ENCODE measurements at places on chromosomes 12 and 14.

DNA sequence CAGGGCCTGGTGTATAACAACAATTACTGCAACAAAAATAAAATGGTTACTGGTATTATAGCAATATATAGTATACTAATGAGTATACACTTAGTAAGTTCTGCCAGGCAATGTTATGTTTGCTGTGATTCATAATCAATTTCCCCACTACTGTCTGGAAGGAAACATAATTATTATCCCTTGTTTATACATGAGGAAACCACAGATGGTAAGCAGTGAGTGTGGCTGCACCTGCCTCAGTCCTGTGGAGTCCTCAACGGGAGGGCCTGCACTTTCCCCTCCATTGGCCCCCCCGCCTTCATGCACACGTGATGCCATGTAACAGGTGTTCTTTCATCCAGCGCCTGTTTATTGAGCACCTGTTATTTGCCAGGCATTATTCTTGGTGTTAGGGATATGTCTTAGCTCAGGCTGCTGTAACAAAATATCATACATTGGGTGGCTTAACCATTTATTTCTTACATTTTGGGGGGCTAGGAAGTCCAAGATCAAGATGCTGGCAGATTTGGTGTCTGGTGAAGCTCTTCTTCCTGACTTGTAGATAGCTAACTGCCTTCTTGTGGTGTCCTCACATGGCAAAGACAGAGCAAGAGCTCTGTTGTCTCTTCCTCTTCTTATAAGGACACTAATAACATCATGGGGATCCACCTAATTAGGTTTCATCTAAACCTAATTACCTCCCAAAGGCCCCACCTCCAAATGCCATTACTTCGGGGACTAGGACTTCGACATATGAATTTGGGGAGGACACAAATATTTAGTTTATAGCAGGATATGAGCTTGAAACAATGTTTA, 59.5 kb upstream of the CHGA start:
- DNase-seq: no peak

GRCh38 chr12:88163371-88163770, 21.3 kb downstream of the TMTC3 start:
- DNase-seq: no peak

DNA sequence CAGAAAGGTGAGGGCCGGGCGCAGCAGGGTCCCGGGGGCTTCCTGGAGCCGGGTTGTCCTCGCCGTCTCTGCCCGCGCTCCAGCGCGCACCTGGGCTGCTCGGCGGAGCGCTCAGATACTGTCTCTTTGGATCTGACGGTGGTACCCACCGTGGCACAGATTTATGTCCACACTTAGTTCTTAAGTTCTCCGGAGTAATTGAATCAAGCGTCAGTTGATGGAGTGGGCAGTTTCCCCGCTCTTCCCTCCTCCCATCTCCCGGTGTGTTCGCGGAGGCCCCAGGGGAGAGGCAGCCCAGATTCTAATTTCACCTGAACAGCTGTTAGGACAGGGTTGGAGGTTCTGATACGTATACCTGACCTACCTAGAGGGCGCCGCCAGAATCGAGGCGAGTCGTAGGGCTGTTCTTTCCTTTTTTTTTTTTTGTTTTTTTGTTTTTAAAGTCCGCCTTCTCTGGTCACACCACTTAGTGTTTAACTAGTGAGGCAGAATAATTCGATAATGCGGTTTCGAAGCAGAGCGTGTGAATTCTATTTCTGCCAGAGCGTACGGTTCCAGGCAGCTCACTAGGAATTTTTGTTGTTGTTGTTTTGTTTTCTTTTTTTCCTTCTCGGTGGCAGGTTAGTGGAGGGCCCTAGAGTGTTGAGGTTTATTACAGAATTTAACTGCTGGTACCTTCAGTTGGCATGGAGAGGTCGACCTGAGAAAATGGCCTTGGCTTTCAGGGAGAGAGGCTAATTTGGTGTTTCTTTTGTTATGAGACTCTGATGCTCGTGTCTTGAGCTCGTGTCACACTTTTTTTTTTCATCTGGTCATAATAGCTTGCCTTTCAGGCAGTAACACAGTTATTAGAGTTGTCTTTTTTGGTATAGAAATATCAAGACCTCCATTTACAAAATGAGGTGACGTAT, 22.3 kb upstream of the GNS start:
- no peak for DNase-seq

DNA sequence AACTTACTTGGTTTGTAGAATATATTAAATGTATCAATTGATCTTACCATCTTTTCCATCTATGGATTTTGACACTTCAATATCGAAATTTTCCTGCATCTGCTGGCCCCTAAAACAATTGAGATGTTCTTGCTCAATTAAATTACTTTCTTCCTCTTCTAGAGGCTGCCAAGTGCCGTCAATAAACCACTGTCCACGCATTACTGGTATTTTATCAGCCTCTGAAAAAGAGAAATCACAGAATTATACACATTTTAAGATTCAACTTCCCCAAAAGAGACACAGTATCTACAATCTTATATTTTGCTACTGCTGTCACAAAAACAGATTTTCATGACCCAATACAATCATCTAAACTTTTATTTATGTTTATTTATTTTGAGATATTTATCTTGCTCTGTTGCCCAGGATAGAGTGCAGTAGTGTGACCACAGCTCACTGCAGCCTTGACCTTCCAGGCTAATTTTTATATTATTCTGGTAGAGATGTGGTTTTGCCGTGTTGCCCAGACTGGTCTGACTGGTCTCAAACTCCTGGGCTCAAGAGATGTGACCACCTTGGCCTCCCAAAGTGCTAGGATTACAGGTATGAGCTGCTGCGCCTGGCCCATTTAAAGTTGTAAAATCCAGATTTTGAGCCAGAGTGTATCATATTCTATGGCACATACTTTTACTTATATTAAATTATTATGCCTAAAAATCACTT, 49.3 kb downstream of the DDHD1 start:
- DNase-seq: no peak

DNA sequence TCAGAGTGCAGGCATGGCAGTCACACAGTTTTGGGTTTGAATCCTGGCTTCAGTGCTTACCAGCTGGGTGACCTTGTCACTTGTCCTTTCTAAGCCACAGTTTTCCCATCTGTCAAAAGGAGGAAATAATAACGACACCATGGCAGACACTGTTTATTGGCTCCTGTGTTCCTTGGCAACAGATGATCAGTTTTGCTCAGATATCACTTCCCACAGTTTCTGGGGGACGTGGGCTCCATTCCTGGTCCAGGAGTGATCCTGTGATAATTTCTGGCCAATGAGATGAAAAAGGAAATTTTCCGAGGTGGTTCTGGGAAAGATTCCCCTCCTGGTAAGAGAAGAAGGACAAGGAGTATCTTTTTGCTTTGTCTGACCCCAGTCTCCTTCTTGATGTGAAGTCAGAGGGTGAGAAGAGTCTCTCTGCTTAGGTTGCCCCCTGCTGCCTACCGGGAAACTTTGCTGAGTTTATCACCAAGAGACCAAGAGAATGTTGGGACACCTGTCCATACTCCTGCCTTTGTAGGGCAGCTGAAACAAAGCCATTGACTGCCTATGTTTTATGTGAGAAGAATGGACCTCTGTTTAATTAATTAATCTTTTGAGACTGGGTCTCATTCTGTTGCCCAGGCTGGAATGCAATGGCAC, 178.9 kb upstream of the NRXN3 start:
- no peak for DNase-seq

GRCh38 chr12:129530517-129530916, 373.3 kb downstream of the TMEM132D start:
- DNase-seq: no peak

DNA sequence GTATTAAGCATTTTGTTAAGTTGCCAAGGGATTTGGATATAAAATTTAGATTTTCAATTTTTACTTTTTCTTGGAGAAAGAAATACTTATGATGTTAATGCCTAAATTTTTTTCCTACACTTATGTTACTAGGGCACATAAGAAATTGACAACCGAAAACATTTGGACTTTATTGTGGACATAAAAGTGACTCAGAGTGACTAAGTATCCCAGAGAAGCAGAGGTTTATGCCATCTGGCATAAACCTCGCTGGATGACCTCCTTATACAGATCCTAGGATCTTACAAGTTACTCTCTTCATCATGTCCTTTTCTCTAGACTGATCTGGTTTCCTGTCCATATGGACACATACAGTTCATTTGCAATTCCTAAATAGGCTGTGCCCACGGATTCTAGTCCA, 89.8 kb downstream of the RERG start:
- DNase-seq: no peak

- DNase-seq: no peak
These were observed 158.9 kb downstream of the CCDC91 start for GRCh38 chr12:28349196-28349595.

GRCh38 chr14:100738269-100738691, 11.6 kb downstream of the DLK1 start:
- no peak for DNase-seq

DNA sequence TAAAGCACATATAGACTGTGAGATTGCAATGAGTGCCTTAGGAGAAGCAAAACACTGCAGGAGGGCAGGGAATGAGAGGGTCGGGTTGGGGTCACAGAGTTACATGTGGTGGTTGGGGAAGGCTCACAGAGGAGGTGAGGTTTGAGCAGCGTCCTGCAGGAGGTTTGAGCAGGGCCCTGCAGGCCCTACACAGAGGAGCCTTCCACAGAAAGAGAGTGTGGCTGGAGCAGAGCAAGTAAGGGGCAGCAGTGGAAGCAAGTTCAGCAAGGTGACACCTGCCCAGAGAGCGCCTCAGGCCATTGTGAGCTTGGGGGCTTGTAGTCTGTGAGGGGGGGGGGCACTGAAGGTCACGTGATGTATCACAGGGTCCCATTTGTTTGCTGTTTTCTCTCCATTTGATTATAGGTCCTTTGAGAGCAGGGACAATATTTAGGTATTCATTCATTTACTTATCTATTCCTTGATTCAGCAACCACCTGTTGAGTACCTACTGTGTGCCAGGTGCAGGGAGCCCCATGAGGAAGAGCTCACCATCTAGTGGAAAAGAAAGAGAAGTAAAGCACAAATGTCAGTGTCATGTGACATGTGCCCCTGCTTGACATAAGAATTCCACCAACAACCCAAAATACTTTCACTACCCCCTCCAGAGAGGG, 56.6 kb downstream of the GALNT16 start:
- no peak for DNase-seq

- no peak for DNase-seq
These were observed 155.4 kb downstream of the TMX1 start for GRCh38 chr14:51395361-51395849.

DNA sequence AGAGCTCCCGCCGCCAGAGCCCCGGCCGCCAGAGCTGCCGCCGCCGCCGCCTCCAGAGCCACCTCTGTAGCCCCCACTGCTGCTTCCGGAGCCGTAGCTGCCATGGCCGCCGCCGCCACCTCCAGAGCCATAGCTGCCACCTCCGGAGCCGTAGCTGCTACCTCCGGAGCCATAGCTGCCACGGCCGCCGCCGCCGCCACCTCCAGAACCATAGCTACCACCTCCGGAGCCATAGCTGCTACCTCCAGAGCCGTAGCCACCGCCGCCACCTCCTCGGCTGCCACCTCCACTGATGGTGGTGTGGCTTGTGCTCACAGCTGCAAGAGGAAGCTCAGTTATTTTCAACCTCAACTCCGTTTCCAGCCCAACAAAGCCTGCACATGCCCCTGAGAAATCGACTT, 4.9 kb downstream of the KRT1 start:
- no peak for DNase-seq

- no peak for DNase-seq
These were observed 55.9 kb upstream of the MED13L start for GRCh38 chr12:116333402-116333801.

GRCh38 chr12:96227365-96228106, 33.4 kb downstream of the ELK3 start:
- DNase-seq: no peak

DNA sequence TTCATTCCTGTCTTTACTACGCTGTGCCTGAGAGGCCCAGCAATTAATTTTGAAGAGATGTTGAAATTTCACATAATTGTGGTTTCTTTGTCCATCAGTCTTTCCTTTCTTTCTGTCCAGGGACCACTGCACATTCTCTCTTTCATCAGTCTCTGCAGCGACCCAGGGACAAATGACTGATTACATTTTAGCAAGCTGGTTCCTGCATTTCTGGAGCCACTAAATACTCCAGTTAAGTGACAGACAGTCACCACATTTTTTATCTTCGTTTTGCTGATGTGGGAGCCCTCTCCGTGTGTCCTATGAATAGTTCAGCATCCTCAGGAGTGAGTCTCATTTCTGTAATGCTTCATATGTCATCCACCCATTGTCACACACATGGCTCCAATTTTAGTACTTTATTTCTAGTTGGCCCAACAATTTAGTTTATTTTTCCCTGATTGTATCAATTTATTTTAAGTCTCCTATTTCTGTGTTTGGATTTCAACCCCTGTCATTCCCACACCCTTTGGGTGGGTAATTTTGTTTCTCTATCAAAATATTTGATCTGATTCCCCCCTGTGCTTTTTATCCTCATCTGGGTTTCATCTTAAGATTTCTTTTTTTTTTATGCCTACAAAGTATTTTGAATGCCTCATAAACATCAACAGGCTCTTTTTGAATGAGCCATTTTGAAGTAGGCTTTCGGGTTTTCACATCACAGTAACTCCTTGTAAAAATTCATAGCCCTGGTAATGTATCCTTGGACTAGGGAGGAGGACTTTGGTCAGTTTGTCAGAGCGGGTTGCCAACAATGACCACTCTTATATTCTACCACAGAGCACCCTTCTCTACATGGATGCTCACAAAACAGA, 1196.5 kb downstream of the GALC start:
- DNase-seq: no peak

- no peak for DNase-seq
These were observed 349.2 kb upstream of the LMO3 start for GRCh38 chr12:16955083-16955657.

GRCh38 chr14:76638841-76639240, 122.4 kb upstream of the VASH1 start:
- DNase-seq: no peak

- no peak for DNase-seq
These were observed 10.1 kb upstream of the KICS2 start for GRCh38 chr12:64232196-64232595.

DNA sequence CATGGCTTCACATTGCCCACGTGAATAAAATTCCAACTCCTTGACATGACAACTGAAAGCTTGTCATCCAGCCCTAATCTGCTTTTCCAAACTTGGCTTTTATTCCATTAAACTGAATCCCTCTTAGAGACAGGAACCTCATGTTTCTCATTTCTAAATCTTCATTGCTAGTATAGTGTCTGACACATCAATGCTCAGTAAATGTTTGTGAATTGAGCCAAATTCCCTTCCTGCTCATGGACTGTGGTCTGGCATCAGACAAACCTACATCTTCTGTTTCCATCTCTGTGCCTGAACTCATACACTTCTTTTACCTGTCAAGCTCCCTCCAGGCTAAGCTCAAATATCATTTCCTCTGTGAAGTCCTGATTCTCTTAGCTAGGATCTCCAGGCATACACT, 4.3 kb upstream of the FKBP11 start:
- DNase-seq: no peak

DNA sequence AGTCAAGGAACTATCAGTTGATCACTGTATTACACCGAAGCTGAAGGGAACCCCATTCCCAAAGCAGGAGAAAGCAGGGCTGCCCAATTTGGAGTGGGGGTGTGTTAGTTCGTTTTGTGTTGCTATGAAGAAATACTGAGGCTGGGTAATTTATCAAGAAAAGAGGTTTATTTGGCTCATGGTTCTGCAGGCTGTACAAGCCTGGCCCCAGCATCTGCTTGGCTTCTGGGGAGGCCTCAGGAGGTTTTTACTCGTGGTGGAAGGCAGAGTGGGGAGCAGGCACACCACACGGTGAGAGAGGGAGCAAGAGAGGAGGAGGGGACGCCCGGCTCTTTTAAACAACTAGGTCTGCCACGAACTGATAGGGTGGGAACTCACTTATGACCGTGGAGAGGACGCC, 16.7 kb upstream of the DIO3 start:
- DNase-seq: no peak

GRCh38 chr14:90517076-90517841, 120.4 kb downstream of the CALM1 start:
- DNase-seq: no peak

- no peak for DNase-seq
These were observed 1.9 kb downstream of the TMEM263 start for GRCh38 chr12:106957583-106957982.
